ENCODE measurements at places on chromosomes 1 and 21. TPM values are rescaled to one million over a fixed set of nuclear protein-coding genes. Genes with fewer than 3 reads are reported as not detected.
A peak's percentile ranks its signal among the peaks of the same experiment; 100 is the strongest.

GRCh38 chr1:113659556-113659955 is 99.7 kb downstream of the PHTF1 start:
- no peaks in the 10 kb centered on the region for H3K36me3 ChIP-seq
- no peak overlapping the region for H3K27ac ChIP-seq

DNA sequence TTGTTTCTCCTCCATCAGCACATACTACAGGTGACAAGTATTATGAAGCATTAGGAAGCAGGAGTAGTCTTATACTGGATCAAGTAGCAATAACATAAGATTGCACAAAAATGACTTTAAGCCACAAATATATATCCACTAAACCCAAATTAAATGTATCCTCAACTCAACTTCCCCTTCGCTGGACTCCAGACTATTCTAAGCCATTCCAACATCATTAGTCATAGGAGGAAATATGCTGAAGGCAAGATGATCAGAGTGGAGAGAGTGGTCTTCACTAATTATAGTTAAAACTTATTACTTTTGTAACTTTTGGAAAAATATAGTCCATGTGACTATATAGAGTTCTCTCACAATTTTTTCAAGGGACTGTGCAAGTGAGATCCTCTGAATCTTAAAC is 390.7 kb upstream of the ZP4 start:
- no peak for DNase-seq
- no peaks in the 10 kb centered on the region for H3K4me1 ChIP-seq
- no peaks in the 10 kb centered on the region for H3K36me3 ChIP-seq
- no peak overlapping the region for H3K27ac ChIP-seq
- no peak overlapping the region for H3K4me3 ChIP-seq

GRCh38 chr1:6287431-6287886 is 26.6 kb upstream of the GPR153 start:
- H3K4me3 ChIP-seq = no peak overlapping the region
- peak overlapping the region; percentile 29 for H3K27ac ChIP-seq
- H3K36me3 ChIP-seq = no peaks in the 10 kb centered on the region
- peaks cover 7% of the 10 kb centered on the region for H3K4me1 ChIP-seq

DNA sequence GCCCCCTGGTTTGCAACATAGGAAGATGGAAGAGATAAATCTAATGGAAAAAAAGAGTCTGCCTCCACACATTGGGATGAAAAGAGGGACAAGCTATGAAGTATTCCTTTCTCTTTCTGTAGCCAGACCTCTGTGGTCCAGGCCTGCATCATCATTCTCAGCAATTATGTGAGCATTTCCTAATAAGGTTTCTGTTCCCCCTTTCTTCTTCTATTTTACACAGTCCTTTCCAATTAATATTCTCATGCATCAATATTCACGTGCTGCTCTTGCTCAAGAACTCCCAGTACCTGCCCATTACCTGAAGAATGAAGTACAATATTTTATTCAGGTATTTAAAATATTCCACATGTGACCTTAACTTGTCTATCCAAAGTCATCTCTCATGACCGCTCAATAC is 8.2 kb upstream of the SLC30A1 start:
- H3K27ac ChIP-seq = no peak overlapping the region
- no peaks in the 10 kb centered on the region for H3K36me3 ChIP-seq
- H3K4me1 ChIP-seq = peaks cover 2% of the 10 kb centered on the region
- no peak for DNase-seq

- no peaks in the 10 kb centered on the region for H3K27me3 ChIP-seq
- no peak overlapping the region for H3K4me3 ChIP-seq
- no peak for DNase-seq
- H3K36me3 ChIP-seq = no peaks in the 10 kb centered on the region
Measured at GRCh38 chr21:43191521-43191920, 22.7 kb downstream of the CRYAA start.

- no peaks in the 10 kb centered on the region for H3K36me3 ChIP-seq
- H3K27ac ChIP-seq = peak overlapping the region; percentile 5
- H3K27me3 ChIP-seq = no peaks in the 10 kb centered on the region
- no peaks in the 10 kb centered on the region for H3K4me1 ChIP-seq
- no peak overlapping the region for H3K4me3 ChIP-seq
Measured at GRCh38 chr1:77202751-77203150, 16.5 kb downstream of the PIGK start.

- no peak for DNase-seq
- H3K27ac ChIP-seq = no peak overlapping the region
- no peaks in the 10 kb centered on the region for H3K4me1 ChIP-seq
- H3K36me3 ChIP-seq = no peaks in the 10 kb centered on the region
Measured at GRCh38 chr1:196619721-196620120, 11.5 kb upstream of the KCNT2 start.

- peaks cover 5% of the 10 kb centered on the region for H3K4me1 ChIP-seq
- peaks cover 9% of the 10 kb centered on the region for H3K27me3 ChIP-seq
- no peak overlapping the region for H3K27ac ChIP-seq
- no peak overlapping the region for H3K4me3 ChIP-seq
Measured at GRCh38 chr1:10839188-10839770, 42.8 kb upstream of the CASZ1 start.

GRCh38 chr21:32645261-32646182 is 33.3 kb upstream of the CFAP298 start:
- H3K27me3 ChIP-seq = no peaks in the 10 kb centered on the region
- no peaks in the 10 kb centered on the region for H3K36me3 ChIP-seq
- DNase-seq = peak; percentile 13

DNA sequence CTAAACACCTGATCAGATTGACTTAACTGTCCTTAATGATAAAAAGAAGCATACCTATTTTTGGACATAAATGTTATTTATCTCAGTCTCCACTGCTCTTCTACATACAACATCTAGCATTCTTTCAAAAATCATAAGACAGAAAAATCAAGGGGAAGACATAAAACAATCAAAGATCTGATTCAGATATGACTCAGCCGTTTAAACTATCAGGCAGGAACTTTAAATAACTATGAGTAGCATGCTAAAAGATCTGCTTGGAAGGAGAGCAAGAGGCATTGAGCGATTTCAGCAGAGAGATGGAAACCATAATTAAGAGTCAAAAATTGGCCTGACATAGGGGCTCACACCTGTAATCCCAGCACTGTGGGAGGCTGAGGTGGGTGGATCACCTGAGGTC is 27.2 kb upstream of the SLC22A15 start:
- no peaks in the 10 kb centered on the region for H3K27me3 ChIP-seq
- H3K27ac ChIP-seq = no peak overlapping the region
- no peaks in the 10 kb centered on the region for H3K4me1 ChIP-seq
- no peak for DNase-seq
- H3K36me3 ChIP-seq = no peaks in the 10 kb centered on the region
- H3K4me3 ChIP-seq = no peak overlapping the region

DNA sequence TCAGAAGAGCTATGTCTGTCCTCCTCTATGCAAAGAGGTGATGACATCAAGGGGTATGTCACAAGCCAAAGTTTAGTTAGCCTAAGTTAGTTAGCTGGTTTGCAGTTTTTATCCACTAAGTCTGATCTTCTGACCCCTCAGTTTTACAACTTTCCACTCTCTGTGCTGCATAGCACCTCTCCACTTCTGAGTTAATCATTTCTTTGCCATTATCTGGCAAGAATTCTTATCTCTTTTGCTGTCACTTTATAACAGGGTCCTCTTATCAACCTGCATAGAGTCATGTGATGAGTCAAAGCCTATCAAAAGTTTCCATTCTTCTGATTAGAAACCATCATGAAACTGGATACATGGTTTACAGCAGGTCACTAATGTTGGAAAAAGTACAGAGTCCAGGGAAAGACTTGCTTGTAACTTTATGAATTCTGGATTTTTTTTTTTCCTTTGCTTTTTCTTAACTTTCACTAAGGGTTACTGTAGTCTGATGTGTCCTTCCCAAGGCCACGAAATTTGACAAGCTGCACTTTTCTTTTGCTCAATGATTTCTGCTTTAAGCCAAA is at the start of gene NR5A2:
TSS of gene NR5A2 (plus strand) at position 447 of the 560 bp plus-strand sequence. CDS start 138 bp downstream, outside the sequence.
- H3K27ac ChIP-seq = peak within 1 kb of the TSS; percentile 90
- peaks cover 3% of the 10 kb centered on the region for H3K4me1 ChIP-seq
- peaks cover 29% of the 10 kb centered on the region for H3K27me3 ChIP-seq

DNA sequence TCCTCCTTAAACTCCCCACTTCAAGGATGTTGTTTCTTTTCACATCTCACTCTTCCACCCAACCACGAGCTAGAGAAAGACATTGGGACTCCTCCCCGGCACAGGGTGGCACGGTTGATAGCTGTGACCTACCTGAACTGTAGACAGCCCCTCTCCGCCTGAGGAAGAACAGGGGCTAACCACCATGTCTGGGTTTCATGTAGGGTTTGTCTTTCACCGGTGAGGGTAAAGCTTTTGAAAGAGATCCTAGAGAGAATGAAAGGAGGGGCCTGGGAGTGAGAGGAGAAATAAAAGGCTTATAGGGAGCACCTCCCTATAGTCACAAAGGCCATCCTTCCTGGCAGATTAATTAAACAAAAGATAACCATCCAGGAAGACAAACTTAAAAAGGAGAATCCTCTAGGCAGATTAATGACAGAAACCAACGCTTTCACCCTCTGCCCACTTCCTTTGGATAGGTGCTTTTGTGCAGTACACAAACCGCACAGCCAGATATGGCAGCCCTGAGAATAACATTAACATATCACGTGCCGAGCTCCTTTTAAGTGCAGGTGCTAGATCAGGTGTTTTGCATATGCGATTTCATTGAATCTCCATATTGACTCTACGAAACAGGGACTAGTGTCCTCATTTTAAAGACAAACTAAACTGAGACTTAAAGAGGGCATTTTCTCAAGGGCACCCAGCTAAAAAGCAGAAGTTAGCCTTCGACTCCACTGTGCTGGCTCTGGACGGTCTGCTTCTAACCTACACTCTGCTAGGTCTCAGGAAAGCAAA is 178.1 kb upstream of the RUNX1 start:
- H3K4me3 ChIP-seq = no peak overlapping the region
- no peaks in the 10 kb centered on the region for H3K27me3 ChIP-seq
- H3K4me1 ChIP-seq = no peaks in the 10 kb centered on the region
- DNase-seq = no peak
- no peaks in the 10 kb centered on the region for H3K36me3 ChIP-seq

GRCh38 chr1:93087532-93087931 is 8.4 kb downstream of the MTF2 start:
- H3K4me1 ChIP-seq = no peaks in the 10 kb centered on the region
- H3K27ac ChIP-seq = no peak overlapping the region
- no peak for DNase-seq
- H3K36me3 ChIP-seq = no peaks in the 10 kb centered on the region
- no peaks in the 10 kb centered on the region for H3K27me3 ChIP-seq

DNA sequence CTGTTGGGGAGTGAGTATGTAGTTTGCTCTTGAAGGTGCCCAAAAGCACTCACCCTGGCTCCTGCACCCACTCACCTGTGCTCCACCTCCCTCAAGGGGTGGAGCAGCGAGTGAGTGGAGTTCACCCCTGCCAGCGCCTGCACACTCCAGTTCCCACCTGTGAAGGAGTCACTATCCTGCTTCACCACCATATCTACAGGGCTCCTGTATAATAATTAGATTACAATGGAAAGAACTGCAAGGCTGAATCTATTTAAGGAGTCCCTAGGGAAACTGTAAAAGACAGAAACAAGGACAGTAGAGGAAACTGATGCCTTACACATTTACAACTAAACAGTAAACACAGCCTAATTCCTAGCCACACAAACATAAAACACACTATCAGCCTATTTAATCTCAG is 4.1 kb downstream of the DNAI4 start:
- H3K4me1 ChIP-seq = peaks cover 8% of the 10 kb centered on the region
- H3K4me3 ChIP-seq = no peak overlapping the region
- H3K27me3 ChIP-seq = no peaks in the 10 kb centered on the region
- DNase-seq = no peak
- no peak overlapping the region for H3K27ac ChIP-seq

DNA sequence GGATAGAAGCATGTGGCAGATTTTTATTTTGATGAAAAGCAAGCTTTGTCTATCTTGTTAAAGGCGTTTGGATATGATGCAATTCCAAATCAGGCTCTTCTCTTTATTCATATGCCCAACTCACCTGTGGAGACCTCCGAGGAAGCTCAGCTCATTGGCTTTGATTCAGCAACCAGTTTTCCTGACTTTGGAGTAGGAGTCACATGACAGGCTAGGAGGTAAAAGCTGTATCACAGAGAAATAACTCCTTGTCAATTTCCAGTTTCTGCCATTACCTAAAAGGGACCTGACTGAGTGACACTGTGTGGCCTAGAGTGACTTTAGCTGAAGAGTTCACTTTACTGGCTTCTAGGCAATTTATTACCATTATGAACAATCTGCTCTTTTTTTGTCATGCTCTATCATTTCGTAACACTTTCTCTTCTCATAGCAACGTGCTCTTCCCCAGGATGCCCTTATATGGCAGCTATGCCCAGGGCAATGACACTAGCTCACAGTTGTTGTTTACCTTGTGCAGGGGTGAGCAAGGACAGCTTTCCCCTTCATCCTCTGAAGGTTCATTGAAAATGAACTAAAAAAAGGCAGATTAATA is 107.2 kb downstream of the KCNK1 start:
- H3K4me3 ChIP-seq = no peak overlapping the region
- no peak overlapping the region for H3K27ac ChIP-seq

DNA sequence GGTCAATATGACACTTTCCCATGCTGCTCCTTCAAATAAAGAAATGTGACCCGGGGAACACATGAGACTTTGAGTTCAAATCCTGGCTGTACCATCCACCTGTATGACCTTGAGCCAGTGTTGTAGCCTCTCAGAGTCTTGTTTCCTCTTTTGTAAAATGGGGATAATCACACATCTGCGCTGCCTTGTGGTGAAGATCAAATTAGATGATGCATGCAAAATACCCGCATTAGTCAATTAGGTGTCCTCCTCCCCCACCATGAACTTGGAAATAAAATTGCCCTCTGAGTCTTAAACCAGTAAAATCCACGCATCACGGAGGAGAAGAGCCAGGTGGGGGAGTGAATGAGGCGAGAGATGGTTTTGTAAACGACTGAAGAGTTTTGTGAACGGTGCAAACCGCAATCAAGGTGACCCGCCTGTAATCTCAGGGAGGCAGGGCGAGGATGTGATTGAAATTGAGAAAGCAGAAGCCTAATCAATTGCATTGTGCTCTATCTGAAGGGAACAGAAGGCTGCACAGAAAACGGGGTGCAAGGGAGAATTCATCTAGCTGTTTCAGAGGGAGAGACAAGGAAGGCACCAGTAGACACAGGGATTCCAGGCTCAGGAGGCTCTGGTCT is 5.8 kb upstream of the AHDC1 start:
- no peaks in the 10 kb centered on the region for H3K27me3 ChIP-seq
- H3K27ac ChIP-seq = no peak overlapping the region
- no peak for DNase-seq
- no peak overlapping the region for H3K4me3 ChIP-seq

- DNase-seq = no peak
- H3K27ac ChIP-seq = no peak overlapping the region
- H3K4me3 ChIP-seq = no peak overlapping the region
- H3K4me1 ChIP-seq = no peaks in the 10 kb centered on the region
- no peaks in the 10 kb centered on the region for H3K27me3 ChIP-seq
- H3K36me3 ChIP-seq = no peaks in the 10 kb centered on the region
Measured at GRCh38 chr1:196128835-196129234, 479.4 kb downstream of the KCNT2 start.

- H3K27ac ChIP-seq = no peak overlapping the region
- no peak overlapping the region for H3K4me3 ChIP-seq
- no peak for DNase-seq
- no peaks in the 10 kb centered on the region for H3K4me1 ChIP-seq
Measured at GRCh38 chr1:241582921-241583321, 50.7 kb downstream of the KMO start.

MAP3K7CL gene
- 0.64 TPM for polyA plus RNA-seq

AMIGO1 gene
- 2.6 TPM for polyA plus RNA-seq

SLC30A7 gene
- polyA plus RNA-seq = 18.2 TPM

PGLYRP3 gene
- not detected for polyA plus RNA-seq

CIART gene
- 7.1 TPM for polyA plus RNA-seq

PTPN7 gene
- polyA plus RNA-seq = 0.41 TPM

FAM72D gene
- 0.40 TPM for polyA plus RNA-seq

C1orf116 gene
- 18.7 TPM for polyA plus RNA-seq

LCE2C gene
- polyA plus RNA-seq = not detected

PLPPR5 gene
- 0.22 TPM for polyA plus RNA-seq

ADCY10 gene
- 1.0 TPM for polyA plus RNA-seq

ALDH9A1 gene
- 58.6 TPM for polyA plus RNA-seq

Data from hepatocyte (in vitro differentiated cells).